ENCODE measurements at places on chromosomes 3 and 15.

- no peak for DNase-seq
Measured at GRCh38 chr3:37492468-37492867, 318.1 kb upstream of the LRRFIP2 start.

DNA sequence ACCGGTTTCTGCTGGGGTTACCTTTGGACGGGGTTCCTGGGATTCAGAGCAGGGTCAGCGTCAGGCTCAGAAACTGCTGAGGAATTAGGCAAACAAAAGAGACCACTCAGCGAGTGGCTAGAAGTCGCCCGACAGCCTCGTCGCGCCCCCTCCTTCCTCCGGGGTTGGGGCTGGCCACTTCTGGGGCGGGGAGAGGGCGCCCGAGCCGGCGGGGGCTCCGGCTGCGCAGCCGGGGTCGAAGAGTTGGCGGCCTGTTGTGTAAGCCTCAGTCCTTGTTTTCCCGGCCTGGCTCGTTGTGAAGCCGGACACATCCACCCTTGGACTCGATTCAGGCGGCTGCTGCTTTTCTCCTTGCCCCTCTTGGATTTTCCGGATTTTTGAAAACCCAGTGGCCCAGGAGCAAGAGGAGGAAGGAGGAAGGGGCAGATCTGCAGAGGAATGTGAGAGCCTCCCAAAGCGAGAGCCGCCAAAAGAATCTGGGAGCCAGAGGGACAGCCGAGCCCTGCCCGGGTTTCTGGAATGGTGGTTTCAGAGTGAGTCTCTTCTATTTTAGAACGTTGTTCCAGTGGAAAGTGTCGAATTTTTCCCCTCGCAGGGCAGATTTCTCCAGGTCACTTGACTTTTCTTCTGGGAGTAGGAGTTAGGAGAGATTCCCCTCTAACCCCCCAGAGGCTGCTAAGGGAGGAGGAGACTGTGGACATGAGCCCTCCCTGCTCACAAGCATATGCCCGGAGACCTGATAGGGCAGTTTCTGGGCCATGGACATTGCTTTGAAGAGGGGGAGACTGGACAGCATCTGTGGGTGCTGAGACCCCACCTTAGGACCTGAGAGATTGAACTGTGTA lies 666 bp downstream of the SNX33 start:
- peak; percentile 44 for DNase-seq

- DNase-seq, result no peak
Measured at GRCh38 chr15:93983526-93983925, 247.8 kb upstream of the MCTP2 start.

- DNase-seq, result no peak
Measured at GRCh38 chr15:41794081-41794480, 19.8 kb downstream of the MAPKBP1 start.

DNA sequence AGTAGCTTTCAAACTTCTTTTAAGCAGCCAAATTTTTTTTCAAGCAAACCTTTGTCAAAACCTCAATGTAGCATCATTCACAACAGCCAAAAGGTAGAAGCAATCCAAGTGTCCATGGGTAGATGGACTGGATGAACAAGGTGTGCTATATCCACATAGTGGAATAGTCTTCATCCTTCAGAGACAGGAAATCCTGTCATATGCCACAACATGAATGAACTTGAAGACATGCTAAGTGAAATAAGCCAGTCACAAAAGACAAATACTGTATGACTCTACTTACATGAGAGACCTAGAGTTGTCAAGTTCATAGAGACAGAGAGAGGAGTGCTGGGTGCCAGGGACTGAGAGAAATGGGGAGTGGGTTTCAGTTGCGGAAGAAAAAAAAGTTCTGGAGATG lies 87.6 kb downstream of the SRGAP3 start:
- no peak for DNase-seq

DNA sequence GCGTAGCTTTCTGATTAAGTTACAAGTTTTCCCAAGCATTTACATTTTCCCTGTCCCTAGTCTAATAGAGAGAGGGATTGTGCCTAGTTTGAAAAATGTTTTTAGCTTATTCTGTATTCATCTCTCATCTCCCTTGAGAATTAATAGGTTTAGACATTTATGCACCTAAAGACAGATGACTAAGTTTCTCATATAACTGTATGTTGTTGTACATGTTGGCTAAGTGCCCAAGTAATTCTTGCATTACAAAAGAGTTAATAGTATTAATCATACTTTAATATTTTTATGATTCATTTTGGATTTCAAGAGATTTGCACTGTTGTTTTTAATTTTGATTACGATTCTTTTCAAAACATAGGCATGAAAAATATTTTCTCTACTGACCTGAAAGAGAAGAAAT lies 109.0 kb upstream of the TBL1XR1 start:
- DNase-seq, result peak; percentile 61

GRCh38 chr15:74275957-74276356 lies 39.8 kb downstream of the CCDC33 start:
- DNase-seq, result no peak

DNA sequence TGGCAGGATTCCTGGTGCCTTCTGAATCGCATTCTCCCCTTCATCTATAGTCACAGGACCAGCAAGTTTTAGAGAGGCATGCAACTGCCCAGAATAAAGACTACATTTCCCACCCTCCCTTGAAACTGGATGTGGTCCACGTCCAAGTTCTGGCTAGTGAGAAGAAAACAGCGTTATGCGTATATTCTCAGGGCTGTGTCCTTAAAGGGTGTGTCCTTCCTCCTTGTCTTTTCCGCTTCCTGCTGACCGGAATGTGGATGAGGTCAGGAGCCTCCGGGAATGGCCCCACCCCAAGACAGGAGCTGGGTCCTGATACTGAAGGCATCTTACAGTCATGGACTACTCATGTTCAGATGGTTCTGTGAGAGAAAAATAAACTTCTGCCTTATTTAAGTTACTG lies 20.2 kb downstream of the CHST2 start:
- DNase-seq, result peak; percentile 46

DNA sequence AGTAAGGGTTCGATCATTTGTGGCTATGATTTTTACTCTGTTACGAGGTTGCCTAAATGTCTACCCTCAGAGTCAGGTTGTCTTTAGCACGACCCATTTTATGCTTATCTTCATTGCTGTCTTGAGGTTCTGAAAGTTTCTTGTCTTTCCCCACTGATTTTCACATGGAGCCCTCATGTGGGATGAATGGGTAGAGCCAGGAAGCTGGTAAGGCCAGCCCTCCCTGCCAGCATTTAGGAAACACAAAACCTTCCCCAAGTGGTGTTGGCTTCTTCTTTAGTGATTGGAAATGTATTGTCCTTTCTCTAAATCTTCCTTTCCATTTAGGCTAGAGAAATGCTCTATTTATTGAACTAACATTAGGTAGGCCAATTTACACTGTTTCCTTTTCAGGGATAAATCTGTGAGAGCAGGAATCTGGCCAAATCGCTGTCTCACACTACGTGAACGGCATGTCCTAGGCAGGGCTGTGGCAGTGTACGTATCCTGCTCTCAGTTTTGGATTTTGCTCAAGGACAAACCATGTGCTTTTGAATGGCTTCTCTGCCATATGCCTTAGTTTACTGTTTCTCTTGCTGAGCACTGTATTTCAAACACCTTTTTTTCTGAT lies 43.7 kb downstream of the MYZAP start:
- DNase-seq, result no peak

DNA sequence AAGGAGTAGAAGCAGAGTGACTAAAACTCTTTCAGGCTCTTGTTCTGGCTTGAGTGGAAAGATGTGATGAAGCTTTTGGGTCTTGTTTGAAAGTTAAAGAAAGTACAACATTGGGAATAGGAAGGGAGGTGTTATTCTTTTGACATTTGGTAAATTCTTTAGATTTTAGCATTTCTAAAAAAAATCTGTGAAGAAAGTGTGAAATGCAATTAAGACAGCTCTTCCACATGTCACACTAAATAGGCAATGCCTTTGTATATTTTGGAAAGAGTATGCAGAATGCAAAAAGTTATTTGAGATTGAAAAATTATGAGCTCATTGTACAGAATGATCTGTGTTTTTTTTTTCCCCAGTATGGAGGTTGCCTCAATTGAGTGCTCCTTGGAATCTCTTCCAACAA lies 532.2 kb upstream of the DPPA4 start:
- DNase-seq, result no peak

DNA sequence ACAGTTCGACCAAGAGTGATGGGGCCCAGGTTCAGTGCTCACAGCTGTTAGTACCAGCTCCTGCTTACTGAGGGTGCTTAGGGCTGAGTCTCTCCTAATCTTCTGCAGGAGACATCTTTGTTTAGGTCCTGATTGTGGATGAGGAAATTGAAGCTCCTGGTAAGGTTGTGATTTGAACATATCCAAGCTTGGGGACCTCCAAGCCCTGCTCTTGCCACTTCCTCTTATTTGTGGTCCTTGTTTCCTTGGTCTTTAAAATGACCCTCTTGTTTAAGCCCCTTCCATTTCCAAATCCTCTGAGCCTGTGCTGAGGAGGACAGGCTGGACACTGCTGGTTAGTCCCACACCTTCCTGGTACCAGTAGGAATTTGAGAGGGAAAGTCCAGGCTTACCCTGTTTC lies 87.0 kb downstream of the EEFSEC start:
- DNase-seq, result no peak

- no peak for DNase-seq
Measured at GRCh38 chr3:73179601-73180000, 118.1 kb downstream of the EBLN2 start.

DNA sequence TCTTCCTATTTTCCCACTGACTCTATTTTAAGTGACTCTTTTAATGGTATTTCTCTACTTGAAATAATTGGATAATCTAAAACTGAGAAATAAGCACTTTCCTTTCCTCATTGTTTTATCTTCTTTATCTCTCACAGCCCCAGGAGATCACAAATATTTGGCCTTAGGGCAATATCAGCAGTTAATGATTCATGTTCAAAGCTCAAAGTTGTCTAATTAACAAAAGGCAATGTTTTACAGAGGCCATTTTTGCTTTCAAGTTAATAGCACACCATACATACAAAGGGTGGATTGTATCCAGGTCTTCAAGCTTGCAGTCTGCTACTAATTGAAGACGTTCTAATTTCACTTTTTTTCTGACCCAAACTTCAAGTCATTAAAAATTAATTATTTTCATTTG lies 120.1 kb downstream of the LRRN1 start:
- DNase-seq, result no peak

DNA sequence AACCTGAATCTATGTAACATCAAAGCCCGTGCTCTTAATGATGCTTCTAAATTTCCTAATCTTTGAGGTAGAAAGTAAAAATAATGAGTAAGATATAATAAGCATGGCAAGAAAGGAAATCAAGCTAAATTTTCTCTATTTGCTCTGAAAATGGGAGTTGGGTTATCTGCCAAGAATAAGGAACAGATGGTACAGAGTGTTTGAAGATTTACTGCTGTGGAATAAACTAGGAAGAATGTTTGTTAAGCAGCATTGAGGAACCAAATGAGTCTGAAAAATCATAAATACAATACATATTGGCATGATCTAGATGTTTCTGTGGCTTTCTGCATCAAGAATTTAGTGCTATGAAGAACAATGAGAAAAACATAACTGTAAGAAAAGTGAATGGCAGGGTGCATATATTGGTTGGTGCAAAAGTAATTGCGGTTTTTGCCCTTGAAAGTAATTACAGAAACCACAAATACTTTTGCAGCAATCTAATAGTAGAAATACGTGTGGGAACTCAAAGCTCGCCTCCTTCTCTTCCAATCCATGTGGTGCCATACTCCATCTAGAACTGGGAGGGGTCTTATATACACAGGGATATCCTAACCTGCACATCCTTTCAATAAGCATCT lies 87.6 kb downstream of the SUCNR1 start:
- no peak for DNase-seq

DNA sequence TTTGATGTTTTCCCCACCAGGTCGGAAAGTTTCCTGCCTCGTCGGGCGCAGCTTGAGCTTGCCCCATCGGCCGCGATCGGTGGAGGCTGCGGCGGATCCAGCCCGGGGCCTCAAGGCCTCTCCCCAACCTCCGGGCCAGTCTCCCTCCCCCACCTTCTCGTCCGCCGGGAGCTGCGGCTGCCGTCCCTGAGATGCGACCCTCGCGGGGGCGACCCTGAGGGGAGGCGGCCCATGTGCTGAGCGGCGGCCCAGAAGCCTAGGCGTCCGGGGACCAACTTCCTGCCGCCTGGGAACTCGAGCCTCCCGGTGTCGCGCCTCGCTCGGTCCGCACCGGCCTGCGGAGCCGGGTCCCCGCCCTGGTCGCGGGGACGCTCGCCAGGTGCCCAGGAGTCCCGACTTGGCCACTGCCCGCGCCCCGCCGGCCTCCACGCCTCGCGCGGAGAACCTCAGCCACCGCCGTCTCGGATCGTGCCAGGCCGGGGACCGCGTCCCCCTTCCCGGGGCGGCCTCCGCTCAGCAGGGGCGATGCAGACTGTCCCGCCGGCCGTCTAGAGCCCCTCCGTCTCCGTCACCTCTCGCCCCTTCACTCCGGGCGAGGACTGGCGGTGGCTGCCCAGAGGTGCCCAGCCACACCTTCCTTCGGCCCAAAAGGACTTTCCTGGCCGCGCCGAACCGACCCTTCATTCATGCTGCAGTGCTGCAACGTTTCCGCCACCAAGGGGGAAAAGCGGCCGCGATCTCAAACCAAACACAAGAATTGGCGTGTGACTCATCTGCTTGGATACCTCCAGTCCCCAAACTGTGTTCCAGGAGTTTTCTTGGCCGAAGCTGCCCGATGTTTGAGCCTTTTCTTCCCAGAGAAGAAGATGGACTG lies 656 bp downstream of the SLMAP start:
- DNase-seq, result peak; percentile 62

DNA sequence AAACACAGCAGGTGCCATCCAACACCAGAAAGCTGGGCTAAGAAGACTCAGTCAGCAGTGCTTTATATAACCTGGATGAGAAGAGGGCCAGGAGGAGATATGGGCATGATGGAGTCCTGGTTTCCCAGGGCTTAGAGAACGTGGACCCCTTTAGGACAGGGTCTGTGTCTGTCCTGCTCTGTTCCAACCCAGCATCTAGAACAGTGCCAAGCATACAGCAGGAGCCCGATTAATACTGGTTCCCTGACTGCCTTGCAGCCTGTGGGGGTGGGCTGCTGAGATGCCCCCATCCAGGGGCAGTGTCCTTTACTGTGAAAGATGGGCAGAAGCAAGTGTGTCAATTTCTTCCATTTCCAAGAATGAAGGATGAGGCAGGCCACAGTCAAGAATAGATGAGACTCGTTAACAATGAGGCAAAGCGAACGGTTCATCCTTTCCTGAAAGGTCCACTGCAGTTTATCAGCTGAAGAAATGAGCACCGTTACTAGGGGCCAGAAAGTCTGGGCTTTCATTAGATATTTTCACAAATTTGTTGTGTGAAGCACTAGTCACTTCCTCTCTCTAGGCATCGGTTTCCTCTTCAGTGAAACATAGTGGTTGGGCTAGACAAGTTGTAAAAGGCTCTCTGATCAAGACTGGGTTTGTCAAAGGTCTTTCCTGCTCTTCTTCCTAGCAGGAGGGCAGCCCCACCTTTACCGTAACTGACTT lies 72.0 kb upstream of the HERC1 start:
- no peak for DNase-seq

GRCh38 chr3:145175626-145176025 lies 985.4 kb downstream of the PLOD2 start:
- DNase-seq, result peak; percentile 41

GRCh38 chr3:115932807-115933206 lies 309.5 kb downstream of the GAP43 start:
- DNase-seq, result no peak

- DNase-seq, result no peak
Measured at GRCh38 chr3:193563426-193563825, 8.7 kb upstream of the ATP13A4 start.
